Fibroblast of pulmonary artery (primary cell): ENCODE measurements at places on chromosomes 5 and 9.
A peak's percentile ranks its signal among the peaks of the same experiment; 100 is the strongest.

DNA sequence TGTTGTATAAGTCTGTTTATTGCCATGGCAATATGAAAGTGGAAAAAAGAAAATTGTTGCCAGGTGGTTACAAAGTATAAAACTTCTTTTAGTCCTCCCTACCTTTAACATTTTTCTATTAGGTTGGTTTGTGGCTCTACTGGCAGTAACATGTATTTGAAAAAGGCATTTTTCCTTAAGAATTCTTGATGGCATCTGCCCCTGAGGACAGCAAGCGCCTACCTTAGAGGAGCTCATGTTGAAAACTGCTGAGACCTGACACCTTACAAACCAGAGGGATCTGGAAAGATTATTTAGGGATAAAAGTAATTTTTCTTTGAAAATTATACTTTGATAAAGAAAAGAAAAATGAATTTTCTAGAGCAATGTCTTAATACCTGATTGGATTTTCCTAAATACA lies 208.1 kb downstream of the CAVIN4 start:
- DNase-seq = no peak

DNA sequence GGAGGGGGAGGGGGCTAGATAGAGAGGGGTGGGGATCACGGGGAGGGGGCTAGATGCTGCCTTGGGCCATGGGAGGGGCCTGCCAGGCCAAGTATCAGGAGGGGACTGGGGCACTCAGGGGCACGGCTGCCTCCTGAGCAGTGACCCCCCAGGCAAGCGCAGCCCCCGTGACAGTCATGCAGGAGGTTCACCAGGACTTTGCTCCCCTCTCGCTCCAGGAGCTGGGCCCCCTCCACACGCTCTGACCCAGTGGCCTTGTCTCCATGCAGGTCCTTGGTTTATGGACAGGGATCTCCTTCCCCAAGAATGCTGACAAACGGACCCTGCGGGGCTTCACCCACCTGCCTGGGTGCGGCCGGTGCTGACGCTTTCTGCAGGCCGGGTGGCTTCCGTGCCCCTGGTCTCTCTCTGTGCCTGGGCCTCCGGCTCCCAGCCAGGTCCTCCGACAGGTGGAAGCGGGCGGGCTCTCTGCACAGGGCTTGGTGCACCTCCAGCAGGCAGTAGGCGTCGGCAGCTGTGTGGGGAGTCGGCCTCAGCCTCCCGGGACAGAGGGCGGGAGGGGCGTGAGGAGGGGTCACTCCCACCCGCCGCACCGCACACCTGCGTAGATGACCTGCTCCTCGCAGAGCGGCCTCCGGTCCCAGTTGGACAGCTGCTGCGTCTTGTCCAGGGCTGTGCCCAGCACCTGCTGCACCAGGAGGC lies 46.8 kb upstream of the NRARP start:
- no peak for DNase-seq

GRCh38 chr9:133610845-133611244 lies 1.7 kb upstream of the FAM163B start:
- DNase-seq = no peak

DNA sequence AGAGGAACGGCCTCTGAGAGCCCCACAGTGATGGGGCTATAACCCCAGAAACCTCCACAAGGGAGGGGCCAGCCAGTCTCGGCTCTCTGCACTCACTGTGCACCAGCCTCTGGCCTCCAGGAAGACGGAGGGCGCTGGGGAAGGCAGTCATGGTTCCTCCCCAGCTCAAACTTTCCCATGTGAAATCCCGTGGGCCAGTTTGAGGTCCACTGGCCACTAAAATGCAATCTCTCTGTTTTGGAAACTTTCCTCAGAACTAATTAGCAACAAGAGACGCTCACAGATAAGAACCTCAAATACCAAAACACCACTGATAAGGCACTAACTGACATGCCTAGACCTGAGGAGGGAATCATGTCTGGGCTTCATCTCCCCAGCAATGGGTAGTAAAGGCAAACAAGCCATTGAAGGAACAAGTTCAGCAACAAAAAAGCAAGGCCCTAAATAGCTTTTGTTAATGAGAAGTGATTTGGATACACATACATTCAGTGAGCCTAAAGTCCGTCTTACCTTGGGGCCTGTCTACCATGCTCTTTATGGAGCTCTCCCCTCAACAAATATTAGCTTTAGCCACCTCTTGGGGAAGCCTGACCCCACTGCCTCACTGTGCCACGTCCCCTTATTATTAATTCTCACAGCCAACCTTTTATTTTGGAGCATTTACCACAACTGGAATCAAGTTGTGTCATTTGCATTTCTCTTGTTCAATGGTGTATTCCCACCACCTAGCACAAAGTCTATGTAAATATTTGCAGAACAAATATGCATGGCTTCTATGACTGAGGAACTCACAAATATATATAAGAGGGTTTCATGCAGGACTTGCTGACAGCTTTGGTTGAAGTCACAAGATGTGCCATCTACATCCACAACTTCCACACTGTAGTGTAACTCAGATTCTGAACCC lies 56.1 kb upstream of the GLRX start:
- no peak for DNase-seq

- no peak for DNase-seq
Measured at GRCh38 chr5:67620424-67621397, 424.1 kb upstream of the CD180 start.

DNA sequence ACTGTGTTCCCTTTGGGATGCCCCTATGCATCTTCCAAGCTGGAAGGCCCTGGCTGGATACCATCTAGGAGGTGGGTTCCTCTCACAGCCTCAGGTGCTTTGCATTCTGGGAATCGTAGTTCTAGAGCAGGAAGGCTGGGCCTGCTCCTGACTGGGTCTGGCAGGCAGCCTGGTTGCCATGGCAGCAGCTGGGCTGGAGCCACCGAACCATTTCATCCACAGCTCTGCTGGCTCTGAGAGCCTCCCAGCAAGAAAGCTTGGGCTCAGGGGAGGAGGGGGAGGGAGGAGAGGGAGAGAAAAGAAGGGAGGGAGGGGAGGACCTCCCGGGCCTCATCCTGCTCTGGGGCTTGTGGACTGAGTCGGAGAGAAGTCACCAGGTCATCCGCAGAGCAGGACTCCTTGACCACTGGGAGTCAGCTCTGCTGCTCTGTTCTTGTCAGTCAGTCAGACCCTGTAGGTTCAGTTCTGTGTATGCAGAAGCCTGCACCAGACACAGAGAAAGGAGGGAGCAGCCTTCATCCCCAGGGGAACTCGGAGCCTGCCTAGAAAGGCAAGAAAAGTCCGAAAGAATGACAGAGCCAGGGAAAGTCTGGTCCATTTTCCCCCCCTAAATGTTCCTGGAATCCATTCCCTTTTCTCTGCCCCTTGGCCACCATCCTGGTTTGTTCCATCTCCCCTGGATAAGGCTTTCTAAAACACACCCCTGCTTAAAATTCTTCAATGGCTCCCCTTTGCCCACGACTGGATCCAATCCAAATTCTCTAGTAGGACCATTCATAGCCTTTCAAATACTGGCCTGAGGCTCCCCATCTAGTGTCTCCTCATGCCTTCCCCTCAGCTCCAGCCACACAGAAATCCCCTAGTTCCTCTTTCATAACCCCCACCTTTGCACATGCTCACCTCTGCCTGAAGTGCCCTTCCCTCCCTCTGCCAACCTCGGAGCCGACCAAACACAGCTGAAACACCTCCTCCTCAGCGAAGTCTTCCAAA lies 65.4 kb upstream of the ARAP3 start:
- peak; percentile 69 for DNase-seq

GRCh38 chr9:28378231-28378630 lies 805.0 kb upstream of the C9orf72 start:
- DNase-seq = peak; percentile 0

GRCh38 chr5:73496984-73497457 lies 1.2 kb upstream of the BTF3 start:
- DNase-seq = peak; percentile 75

DNA sequence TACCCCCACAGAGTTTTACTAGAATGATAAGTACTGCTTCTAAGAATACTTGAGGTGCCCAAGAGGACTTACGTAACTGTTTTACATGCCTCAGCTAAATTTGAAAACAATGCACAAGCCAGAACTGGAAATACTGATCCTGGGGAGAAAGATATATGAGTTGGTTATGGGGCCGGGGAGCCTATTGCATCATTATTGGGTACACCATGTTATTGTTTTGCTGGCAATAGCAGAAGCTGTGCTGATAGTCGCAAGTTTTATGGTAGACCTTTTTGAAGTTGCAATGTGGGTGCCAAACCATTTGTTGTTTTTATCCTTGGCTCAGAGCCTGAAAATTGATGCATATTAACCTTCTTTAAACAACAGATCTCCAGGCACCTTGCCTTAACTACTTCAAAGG lies 108.4 kb upstream of the DHFR start:
- DNase-seq = peak; percentile 53
